CD4-positive, alpha-beta memory T cell (primary cell): ENCODE measurements at places on chromosomes 5 and 9.

- no peak for DNase-seq
Measured at GRCh38 chr9:70581214-70581954, 166.9 kb upstream of the KLF9 start.

DNA sequence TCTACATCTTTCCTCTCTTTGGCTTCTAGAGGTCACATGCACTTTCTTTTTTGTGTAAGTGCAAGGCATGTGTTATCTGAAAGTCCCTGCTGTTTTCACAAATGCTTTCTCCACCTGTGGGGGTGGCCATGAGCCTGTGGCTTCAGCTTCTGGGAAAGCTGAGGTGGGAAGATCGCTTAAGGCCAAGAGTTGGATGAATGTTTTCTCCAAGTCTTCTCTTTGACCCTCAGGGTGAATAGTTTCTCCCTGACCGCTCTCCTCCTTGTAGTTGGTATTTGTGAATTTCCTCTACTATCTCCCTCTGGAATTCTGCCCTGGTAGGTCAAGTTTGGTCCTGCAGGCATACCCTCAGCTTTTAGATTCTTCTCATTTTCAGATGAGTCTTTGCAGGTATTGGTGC lies 74.2 kb downstream of the UGCG start:
- no peak for DNase-seq

DNA sequence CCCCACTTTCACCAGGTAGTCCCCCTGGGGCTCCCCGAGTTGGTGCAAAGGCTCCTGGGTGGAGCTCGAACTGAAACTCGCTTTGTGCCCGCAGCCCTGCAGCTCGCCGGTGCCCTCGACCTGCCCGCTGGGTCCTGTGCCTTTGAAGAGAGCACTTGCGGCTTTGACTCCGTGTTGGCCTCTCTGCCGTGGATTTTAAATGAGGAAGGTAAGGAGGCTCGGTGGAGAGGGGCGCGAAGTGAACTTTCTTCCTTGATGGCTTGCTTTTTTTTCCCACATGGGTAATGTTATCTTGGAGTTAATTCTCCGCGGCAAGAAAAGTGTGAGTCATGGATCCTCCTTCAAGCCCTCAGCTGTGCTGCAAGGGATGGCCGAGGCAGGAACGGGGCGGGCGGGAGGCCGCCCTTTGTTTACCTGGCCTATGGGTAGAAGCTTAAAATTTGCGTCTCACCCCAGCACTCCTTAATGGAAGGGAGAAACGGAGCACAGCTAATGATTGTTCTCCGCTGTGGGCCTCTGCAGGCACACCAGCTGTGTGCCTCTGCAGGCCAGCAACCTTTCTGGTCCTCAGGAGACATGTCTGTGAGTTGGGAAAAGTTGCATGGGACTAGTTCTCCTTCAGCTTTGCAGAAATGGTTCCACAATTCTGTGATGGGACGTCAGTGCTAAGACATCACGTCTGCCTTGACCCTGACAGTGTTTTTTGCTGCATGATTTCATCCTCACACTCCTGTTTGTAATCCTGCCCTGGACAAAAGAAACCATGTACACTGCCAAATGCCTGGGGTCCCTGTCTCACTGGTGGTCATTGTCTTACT lies 1.1 kb downstream of the MAMDC2 start:
- no peak for DNase-seq

- no peak for DNase-seq
Measured at GRCh38 chr9:82354279-82354659, 365.7 kb downstream of the SPATA31D1 start.

- no peak for DNase-seq
Measured at GRCh38 chr9:78235256-78235761, 566 bp upstream of the CEP78 start.

- DNase-seq = peak; percentile 10
Measured at GRCh38 chr9:96453625-96454024, 3.7 kb downstream of the HABP4 start.

DNA sequence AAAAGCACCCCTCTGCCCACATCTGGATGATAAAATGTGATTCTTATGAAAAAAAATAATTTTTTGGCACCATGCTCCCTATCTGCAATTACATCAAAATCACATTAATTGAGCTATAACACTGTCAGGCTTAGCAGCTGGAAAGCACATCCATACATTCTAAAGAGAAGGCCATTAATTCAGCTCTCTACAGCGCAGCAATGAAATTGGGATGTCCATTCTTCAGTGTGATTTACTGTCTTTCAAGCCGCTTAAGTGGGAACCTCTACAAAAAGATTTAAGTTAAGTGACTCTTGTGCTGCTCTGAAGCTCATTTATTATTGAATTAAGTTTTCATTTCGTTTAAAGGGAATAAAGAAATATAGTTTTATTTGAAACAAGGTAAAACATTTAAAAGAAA lies 171.3 kb downstream of the EBF1 start:
- DNase-seq = no peak

DNA sequence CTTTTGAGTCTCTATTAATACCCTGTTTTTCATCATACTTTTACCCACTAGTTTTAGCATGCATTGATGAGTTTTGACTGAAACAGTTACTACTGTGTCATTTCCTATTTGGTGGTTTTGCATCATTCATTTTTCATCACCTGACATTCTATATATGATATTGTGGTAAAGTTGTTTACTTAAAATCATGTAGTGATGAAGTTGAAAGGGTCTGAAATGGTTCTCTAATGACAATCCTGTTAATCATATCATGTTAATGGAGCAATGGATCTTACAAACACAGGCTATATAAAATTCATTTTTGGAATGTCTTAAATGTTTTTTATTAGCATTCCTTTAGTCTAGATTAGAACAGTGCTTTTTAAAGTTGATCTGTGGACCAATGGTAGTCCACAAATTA lies 84.1 kb downstream of the ERBIN start:
- peak; percentile 22 for DNase-seq

- no peak for DNase-seq
Measured at GRCh38 chr9:90631964-90632363, 10.7 kb downstream of the DIRAS2 start.

GRCh38 chr9:13621872-13622564 lies 342.5 kb upstream of the MPDZ start:
- DNase-seq = no peak
